ENCODE measurements at places on chromosomes 12 and 14.

DNA sequence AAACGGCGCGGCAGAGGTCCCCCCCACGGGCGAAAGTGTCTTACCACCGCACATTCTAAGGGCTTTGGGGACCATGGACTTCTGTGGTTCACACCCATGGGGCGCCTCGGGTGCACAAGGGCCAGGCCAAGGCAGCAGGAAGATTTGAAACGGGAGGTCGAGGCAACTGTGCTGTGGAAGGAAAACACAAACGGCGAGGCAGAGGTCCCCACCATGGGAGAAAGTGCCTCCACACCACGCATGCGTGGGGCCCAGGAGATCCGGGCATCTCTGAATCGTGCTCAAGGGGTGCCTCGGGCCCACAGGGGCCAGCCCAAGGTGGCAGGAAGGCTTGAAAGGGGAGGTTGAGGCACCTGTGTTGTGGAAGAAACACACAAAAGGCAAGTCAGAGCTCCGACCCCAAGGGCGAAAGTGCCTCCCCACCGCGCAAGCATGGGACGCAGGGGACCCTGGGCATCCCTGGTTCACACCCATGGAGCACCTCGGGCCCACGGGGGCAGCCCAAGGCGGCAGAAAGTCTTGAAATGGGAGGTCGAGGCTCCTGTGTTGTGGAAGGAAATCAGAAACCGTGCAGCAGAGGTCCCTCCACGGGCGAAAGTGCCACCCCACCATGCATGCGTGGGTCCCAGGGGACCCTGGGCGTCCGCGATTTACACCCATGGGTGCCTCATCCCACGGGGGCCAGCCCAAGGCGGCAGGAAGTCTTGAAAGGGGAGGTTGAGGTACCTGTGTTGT lies 371.0 kb downstream of the ALG10 start:
- no peak for DNase-seq

DNA sequence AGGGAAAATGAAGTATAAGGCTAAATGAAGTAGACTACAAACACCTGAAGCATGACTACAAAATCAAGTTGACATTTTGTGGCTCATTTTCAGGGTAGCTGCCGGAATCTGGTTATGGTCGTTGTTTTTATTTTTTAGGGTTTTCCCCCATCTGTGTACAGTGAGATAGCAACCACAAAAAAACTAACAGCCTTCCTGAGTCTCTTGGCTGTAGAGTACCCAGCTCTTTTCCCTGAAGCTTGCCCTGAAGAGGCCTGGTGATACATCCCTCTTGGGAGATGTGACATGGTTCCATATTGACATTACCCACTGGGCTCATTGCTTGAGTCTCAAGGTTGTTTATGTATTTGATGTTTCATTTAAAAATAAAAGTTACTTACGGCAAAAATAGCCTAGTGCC lies 424.0 kb downstream of the ZFP36L1 start:
- no peak for DNase-seq

GRCh38 chr12:12564911-12565310 lies 2.2 kb upstream of the DUSP16 start:
- no peak for DNase-seq

- peak; percentile 44 for DNase-seq
Measured at GRCh38 chr12:118136559-118137003, 657 bp downstream of the PEBP1 start.

GRCh38 chr14:68208626-68209317 lies 389.2 kb downstream of the RAD51B start:
- DNase-seq: no peak

DNA sequence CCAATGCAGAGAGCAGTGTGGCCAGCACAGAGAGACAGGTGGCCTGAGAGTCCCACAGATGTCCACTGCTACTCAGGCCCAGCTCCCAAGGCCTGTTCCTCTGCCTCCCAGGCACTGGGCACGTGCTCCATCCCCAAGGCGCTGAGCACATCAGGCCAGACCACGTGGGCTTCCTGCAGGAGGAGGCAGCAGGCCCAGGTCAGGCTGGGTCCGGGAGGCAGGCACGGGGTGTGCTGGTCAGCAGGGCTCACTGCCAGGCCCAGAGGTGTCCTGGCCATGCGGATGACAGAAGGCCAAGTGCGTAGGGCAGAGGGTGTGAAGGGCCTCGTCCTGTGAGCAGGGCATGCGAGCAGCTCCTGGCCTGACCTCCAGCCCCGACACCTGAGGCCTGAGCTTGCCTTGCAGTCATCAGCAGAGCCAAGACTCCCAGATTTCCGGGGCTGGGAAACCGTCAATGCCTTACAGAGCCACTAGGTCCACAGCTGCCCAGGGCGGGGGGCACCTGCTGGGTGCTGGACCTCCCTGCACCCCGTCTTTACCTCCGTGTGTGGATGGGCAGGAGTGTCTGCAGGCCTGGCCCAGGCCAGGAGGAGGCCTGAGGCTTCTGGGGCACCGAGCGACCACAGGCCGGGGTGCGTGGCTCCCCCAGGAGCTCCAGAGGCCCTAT lies 14.9 kb downstream of the TRMT61A start:
- DNase-seq: no peak

DNA sequence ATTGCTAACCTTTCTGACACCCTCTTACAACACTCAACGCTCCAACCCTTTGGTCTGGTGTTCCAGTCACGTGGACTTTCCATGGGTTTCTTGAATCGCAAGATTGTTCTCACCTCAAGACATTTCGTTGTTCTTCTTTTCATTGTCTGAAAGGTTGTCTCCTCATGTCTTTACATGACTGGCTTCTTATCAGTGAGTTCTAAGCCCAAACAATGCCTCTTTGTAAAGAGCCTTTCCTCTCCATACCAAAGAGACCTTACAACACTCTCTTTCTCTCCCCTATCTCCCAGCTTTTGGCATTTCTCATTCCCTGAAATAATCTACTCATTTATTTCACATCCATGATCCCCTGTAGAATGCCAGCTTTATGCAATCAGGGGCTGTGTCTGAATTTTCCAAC lies 1144.8 kb downstream of the AACS start:
- no peak for DNase-seq

- no peak for DNase-seq
Measured at GRCh38 chr12:119258556-119258955, 76.0 kb upstream of the CCDC60 start.

- no peak for DNase-seq
Measured at GRCh38 chr12:132602572-132603239, 7.7 kb downstream of the LRCOL1 start.

GRCh38 chr14:52352061-52352491 lies 38.0 kb downstream of the PTGER2 start:
- DNase-seq: no peak

- no peak for DNase-seq
Measured at GRCh38 chr14:78690836-78691235, 520.7 kb downstream of the NRXN3 start.

DNA sequence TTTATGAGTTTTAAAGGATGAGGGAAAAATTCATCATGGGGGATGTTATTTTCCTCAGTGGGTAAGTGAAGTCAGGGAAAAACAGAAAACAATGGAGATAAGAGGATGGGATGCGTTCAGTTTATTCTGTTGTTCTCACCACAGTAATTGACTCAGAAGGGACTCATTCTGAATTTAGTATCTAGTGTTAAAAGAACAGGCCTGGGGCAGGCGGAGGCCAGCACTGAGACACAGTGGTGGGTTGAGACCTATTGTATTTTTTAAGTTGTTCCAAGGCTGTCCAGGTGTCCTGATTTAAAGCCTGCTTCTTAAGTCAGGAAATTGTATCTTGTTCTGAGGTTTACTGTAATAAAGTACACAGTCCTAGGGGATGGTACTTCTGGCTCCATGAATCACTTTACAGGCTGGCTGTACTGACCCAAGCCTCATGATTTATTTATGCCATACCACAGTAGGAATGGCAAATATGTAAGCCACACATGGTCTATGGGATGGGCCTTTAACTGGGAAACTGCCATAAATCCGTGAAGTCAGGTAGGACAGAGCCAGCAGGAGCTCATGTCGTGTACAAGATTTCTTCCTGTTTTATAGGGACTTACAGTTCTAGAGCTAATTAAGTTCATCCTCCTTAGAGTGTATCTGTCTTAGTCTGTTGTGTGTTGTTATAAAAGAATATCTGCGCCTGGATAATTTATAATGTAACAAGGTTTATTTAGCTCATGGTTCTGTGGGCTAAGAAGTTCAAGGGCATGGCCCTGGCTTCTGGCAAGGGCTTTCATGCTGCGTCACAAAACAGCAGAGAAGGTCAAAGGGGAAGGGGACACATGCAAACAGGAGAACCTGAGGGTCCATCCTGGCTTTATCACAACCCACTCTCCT lies 244.1 kb downstream of the FBXL14 start:
- no peak for DNase-seq

- DNase-seq: no peak
Measured at GRCh38 chr12:106776897-106777296, 2.4 kb downstream of the RIC8B start.

GRCh38 chr14:55436519-55436918 lies 3.9 kb downstream of the TBPL2 start:
- no peak for DNase-seq

GRCh38 chr12:6950811-6951540 lies at the start of gene PTPN6:
TSS of gene PTPN6 (plus strand) at chr12:6951356. CDS start at chr12:6951513, 157 bp downstream.
- no peak for DNase-seq

- DNase-seq: no peak
Measured at GRCh38 chr12:64706857-64707256, 52.3 kb downstream of the GNS start.

DNA sequence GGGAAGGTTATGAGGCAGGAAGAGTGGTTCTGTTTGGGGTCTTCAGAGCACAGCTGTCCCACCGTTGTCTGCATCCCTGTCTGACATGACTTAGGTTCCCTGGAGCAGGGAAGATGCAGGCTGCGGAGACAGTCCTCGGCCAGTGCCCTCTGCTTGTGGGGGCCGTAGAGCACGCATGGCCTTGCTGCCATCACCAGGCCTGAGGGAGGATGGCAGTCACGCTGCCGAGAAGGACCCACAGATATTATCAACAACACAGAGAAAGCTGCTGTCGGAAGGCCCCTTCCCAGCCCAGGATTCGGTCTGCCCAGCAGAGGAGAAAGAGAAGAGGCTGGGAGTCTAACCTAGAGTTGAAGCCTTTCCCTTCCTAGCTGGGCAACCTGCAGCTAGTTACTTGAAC lies 35.0 kb downstream of the ERH start:
- peak; percentile 12 for DNase-seq

DNA sequence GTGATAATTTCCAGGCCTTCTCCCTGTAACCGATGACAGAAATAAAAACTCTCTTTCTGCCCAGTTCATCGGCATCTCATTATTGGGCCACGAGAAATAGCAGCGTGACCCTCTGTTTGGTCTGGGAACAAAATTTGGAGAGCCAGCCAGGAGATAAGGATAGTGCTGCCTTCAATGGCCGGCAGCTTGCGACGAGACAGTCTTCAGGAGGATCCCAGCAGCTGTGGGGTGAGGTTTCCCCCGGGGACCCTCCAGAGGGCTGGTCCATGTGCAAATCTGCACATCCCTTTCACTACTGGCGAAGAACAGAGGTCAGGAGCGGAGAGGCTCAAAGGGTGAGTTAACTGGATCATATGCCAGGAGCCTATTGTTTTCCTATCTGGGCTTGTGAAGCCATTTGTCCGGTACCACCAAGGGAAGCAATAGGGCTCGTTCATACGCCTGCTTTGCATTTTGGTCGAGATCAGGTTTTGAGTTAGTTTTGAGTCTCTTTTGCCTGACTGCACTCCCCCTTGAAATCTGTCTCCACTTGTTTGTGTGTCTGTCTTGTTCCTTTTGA lies 4.8 kb downstream of the SLC39A2 start:
- no peak for DNase-seq

- peak; percentile 31 for DNase-seq
Measured at GRCh38 chr12:52139579-52140062, 52.2 kb downstream of the KRT80 start.

- no peak for DNase-seq
Measured at GRCh38 chr14:60736494-60736893, 1.9 kb downstream of the MNAT1 start.

GRCh38 chr12:113322343-113322742 lies 12.6 kb downstream of the SLC8B1 start:
- no peak for DNase-seq

- DNase-seq: no peak
Measured at GRCh38 chr12:114506651-114507050, 100.7 kb upstream of the TBX5 start.

Data from erythroblast (primary cell).